HepG2 (cell line): ENCODE measurements at places on chromosomes 5 and 9. TPM values are rescaled to one million over a fixed set of nuclear protein-coding genes. Genes with fewer than 3 reads are reported as not detected.

DNA sequence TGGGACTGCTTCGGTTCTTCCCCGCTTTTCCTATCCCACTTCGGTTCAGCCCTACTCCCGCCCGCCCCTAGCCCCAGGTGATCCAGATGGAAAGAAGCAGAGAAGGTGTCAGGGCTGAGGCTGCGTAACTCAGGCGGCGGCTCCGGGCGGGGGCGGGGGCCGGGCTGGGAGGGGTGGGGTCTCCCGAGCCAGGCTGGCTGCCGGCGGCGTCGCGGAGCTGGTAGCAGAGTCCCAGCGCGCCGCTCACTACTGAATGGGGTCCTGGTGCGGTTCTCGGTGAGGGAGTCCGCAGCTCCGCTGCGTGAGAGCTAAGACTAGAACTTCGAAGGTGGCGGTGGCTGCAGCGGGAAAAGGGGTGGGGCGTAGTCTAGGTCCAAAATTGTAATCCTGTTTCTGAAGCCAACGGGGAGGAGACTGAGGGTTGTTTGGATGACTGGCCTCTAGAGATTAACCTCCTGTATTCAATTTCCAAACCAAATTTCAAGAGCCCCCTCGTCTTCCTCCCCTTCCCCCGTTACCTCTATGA is 1.4 kb downstream of the PRR16 start:
- no peak for DNase-seq

SLC25A48 gene
- total RNA-seq: 4.0 and 4.5 TPM in 2 replicates

FRRS1L gene
- 0.02 TPM in 1 of 2 replicates, not detected in the other for total RNA-seq

CDH12 gene
- total RNA-seq: not detected in 2 replicates

DNA sequence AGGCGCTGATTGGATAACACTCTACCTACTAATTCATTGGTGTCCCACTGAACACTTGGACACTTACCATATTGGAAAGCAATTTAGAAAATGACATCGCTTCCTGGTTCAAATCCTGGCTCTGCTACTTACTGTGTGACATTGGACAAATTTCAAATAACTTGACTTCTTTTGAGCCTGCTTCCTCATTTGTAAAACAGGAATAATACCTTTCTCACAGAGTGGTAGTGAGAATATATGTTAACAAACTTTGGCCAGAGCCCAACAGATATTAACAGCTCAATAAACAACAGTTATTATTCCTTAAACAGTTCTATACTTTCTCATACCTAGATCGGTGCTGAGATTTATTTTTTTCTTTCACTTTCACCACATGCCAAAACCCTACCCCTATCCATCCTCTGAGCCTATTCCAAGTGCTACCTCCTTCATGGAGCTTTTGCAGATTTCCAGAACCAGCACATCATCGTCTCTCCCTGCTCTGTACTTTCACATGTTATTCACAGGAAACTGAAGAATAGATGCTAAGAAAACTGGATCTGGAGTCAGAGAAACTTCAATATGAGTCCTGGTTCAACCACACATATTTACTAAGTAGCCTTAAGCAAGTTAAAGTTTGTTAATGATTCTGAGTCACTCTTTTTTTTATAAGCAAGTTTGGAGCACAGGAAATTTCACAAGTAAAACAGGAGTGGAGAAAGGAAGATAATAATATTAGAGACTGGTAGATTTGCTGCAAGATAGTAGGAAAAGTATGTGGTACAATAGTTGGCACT is 92.3 kb downstream of the STRBP start:
- no peak for DNase-seq

LURAP1L gene
- total RNA-seq: 6.5 and 6.7 TPM in 2 replicates

GTF3C5 gene
- 43.4 and 66.9 TPM in 2 replicates for total RNA-seq

DNA sequence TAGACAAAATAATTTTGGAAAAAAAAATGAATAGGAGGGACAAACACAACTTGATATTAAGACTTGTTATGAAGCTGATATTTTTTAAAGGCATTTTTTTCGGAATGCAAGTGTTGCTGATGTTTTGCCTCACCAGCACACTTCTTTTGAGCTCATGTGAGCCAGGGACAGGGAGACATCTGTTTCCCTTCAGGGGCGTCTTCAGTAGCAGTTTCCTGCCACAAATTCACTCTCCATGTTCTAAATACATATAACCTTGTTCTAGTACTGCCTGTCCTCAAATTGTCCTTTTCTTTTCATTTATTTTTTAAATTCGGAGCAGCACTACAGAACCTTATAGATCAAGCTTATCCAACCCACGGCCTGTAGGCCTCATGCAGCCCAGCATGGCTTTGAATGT is 316.0 kb upstream of the PAPPA start:
- DNase-seq: no peak

- DNase-seq: no peak
Observed at GRCh38 chr5:129652349-129653056, 95.4 kb upstream of the MINAR2 start.
